ENCODE measurements at places on chromosomes 13 and 19.

DNA sequence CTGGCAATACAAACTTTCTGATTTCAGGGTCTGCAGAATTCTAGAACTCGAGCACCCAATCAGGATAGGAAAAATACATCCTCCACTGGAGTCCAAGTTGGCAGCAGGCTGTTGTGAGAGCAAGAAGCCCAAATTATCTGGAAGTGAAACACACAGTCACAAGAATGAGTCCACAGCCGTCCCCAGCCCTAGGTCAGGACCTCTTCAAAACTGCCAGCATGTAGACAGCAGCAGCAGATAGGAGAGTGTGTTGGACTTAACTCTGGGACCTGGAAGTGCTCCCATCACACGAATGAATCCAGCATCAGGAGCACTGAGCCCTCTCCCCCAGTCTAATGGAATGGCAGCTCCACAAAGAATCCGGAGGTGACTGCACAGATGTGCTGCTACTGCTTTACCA lies 420.7 kb downstream of the OXGR1 start:
- no peak for DNase-seq

DNA sequence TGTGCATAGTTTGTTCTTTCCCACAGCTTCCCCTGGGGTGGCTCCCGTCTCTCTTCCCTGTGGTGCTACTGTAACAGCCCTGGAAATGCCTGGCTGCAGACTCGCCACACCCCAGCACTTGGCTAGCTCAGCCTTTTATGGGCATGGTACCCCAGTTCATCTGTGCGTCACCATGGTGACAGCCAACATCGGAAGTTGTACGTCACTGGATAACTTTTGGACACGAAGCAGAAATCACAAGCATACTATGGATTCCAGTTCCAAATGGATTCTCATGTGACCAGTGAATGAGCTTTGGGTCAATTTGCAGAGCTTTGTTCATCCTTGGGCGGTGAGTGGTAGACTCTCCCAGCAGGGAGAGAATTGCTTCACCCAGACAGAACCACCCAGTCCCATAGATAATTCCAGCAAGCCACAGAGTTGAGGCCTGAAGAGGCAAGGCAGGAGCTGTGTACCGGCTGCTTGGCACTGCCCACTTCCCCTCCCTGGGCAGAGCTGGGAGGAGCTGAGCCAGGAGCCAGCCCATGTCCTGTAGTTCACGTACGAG lies 54.4 kb downstream of the COL4A2 start:
- DNase-seq, result no peak

GRCh38 chr13:24888291-24888931 lies 124.4 kb downstream of the RNF17 start:
- DNase-seq, result no peak

GRCh38 chr19:30857388-30857787 lies 485.2 kb downstream of the ZNF536 start:
- no peak for DNase-seq

DNA sequence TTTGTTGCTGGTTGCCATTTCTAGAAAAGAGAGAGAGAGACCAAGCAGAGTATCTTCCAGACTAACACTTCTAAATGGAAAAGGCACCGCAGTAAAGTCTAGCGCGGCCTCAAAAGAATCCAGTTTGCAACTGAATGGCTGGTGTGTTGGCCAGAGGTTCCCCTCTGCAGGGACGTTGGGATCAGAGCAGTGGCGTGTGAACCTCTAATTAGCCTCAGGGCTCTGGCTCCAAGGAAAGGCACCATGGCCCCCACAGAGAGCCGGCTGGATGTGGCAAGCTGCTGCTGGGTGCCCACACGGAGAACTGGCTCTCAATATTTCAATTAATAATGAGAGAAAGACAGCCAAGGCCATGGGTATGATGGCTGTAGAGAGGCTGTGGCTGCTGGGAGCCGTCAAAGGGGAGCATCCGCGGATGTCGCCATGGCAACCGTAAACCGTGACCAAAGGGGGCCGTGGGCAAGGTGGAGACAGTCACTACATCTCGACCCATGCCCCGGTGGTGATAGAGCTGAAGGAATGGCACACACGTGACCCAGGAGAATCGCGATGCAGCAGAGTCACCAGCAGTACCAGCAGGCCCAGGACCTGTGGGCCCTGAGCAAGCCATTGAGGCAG lies 9.5 kb downstream of the VSTM2B start:
- no peak for DNase-seq

DNA sequence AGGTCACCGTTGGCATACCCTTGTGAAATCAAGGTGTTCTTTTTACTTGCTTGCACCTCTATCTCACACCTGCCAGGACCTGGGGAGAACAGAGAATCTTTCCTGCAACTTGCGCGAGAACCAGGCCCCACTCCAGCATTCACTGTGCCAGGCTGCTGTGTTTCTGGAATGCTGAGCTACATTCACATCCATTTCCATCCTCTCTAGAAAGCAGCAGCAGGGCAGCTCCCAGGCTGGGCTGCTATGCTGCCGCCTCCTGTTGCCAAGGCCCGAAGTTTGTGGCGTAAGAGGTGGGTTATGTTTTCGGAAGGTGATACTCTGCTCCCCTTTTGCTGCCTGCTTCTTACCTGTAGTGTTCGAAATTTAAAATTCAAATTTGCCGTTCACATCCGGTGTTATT lies 464.1 kb downstream of the KLF5 start:
- DNase-seq, result no peak

- DNase-seq, result no peak
These were observed 502.8 kb downstream of the COG6 start for GRCh38 chr13:40158218-40158617.

GRCh38 chr13:110454227-110454859 lies 107.2 kb downstream of the RAB20 start:
- DNase-seq, result no peak

DNA sequence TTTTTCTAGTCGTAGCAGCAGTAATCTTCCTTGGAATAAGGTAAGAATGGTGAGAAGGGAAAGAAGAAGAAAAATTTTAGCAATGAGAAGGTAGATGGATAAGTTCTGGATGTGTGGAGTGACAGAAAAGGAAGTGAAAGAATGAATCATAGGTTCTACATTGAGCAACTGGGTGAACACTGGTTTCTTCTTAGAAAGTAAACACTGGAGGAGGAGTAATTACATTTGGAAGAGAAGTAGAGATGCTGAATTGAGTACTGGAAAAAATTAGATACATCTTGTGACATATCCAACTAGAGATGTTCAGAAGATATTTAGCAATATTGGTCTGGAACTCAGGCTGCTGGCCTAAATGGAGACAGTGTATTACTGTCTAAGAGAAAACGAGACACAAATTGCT lies 148.5 kb downstream of the GPC5 start:
- no peak for DNase-seq
